Ammon's horn (tissue), 1 donor: ENCODE measurements at places on chromosomes 2 and 18.

- DNase-seq = peak; percentile 82
These were observed 38.5 kb downstream of the KCTD18 start for GRCh38 chr2:200471324-200471848.

DNA sequence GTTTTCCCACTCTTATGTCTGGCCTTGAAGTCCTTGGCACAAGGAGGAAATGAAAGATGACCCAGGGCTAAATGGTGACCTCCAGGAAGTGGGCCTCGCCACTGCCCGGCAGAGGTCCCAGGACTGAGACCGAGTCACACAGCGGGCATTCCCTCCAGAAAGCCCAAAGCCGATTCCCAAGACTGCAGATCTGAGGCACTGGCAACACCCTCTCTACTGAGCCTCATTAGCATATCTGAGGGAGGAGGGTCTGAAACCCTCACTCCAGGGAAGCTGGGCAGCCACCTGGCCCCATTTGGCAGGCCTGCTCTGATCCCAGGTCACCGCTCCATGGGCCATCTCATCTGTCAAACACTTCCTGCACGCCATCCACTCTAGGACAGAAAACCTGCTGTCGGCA is 29.1 kb downstream of the FAM178B start:
- no peak for DNase-seq

GRCh38 chr2:8506746-8507145 is 175.1 kb upstream of the ID2 start:
- DNase-seq = no peak

DNA sequence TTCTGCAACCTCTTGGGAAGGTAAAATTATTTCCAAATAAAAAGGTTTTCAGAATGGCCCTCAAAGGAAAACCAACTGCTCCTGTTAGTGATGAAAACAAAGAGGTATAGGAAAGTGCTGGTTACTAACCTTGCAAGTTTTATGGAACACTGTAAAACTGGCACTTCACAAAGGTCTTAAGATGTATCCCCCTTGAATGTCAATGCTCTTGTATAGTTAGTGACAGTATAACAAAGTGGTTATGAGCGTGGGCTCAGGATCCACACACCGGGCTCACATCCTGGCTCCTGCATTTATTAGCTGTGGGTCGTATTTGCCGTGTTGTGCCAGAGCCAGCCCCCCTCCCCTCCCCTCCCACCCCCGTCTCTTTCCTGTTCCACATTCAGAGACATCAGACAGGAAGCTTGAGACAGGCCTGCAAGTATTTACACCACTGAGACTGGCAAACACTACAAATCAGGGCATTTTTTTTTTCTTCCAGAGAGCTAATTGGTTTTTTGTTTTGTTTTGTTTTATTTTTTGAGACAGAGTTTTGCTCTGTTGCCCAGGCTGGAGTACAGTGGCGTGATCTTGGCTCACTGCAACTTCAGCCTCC is 9.2 kb upstream of the DNPEP start:
- DNase-seq = no peak

DNA sequence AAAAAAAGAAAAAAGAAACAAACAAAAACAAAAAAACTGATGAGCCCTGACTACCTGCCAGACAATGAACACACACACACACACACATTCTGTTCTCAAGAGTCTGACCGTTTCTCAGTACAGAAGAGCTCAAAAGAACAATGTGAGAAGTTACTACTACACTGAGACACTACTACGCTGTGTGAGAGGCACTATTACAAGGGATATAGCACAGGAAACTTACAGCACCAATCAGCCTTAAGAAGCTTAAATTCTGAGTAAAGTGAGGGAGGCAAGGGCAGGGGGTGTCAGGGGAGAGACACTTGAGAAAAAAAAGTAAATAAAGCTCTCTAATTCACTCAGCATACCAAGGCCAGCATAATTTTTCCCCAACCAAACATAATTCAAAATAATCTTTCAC is 32.5 kb downstream of the WDR33 start:
- DNase-seq = no peak

- no peak for DNase-seq
These were observed 668.7 kb downstream of the SLC4A3 start for GRCh38 chr2:220296174-220296573.

- no peak for DNase-seq
These were observed 101.1 kb downstream of the DPP4 start for GRCh38 chr2:161972866-161973265.

GRCh38 chr2:233085839-233086150 is 25.7 kb downstream of the INPP5D start:
- no peak for DNase-seq

DNA sequence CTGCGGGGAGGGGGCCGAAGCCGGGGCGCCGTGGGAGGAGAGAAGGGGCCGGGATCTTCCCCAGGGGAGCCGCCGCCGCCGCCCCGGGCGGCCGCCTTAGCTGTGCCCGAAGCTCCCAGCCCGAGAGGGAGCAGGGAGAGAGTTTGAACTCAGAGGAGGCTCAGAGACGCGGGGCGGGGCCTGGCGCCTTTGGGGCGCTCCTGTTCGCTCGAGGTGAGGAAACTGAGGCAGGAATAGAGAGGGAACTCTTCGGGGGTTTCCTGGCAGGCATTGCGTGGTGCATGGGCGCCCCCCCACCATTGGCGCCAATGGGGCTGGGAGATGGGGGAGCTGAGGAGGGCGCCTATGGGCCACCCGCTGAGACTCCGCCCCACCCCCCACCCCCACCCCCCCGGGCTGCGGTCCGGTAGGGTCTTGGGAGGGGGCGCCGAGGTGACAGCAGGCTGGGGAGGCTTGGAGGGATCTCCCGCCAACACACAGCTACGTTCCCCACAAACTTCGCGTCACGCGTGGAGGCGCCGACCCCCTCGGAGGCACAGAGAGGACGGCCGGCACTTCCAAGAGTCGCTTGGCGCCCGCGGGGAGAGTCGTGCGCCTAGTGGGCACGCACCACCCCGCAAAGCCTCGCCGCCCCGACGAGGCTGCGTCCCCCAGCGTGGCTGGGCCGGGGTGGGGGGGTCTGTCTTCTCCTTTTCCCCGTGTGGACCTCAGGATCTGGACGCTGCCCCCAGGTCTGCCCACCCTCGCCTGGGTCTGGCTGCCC is 680 bp downstream of the CTDSP1 start:
- no peak for DNase-seq

GRCh38 chr2:152490686-152491455 is 155.9 kb downstream of the FMNL2 start:
- peak; percentile 81 for DNase-seq

DNA sequence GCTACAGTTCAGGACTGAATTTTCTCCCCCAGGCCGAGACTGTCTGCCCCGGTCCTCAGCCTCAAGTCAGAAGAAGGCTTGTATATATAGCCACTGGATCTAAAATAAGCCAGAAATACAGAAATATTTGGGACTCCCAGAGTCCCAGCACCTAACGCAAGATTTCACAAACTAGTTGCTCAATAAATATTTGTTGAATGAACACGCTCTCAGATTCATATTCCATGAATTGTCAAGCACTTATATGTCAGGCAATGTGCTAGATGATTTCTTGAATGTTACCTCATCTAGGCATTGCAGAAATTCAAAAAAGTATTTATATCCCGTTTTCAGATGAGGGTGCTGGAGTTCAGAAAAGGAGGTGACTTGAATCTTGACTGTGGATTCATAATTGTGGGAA is 163.7 kb upstream of the KLHL29 start:
- DNase-seq = no peak

DNA sequence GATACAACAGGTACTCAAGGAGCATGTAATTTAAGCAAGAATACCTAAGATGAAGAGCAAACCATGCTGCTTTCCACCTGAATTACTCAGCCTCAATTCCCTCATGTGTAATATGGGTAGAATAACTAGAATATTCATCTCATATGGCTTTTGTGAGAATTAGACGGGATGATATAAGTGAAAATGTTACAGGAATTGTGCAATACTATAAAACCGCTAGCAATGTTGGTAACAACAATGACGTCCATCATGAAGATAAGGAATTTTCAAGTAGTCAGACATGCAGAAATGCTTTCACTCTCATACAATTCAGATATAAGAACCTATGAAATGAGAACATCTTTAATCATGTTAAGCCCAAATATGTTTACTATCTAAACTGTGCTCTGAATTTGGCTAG is 2106.6 kb upstream of the CELF4 start:
- DNase-seq = no peak

- no peak for DNase-seq
These were observed 396.1 kb downstream of the TDRD15 start for GRCh38 chr2:21519821-21520220.

- no peak for DNase-seq
These were observed 1.4 kb downstream of the FIGN start for GRCh38 chr2:163734401-163734800.

DNA sequence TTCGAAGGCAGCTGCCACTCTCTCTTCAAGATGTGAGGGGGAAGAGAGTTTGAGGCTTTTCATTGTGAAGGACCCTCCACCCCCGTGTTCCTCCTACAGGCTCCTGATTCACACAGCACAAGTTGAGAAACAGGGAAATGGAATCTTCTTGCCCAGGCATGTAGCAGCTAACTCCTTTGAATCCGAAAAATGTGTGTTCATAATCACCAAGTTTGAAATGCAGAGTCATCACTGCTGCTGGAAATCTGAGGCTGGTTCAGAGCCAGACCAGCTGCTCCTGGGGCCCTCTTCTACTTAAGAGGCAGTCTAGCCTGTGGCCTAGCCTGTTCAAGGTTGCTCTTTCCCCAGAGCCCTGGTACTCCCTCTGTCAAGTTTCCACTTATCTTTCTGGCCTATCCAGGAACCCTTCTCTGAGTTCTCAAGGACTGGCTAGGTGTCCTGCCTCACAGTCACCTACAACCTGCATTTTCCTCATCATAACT is 166.4 kb downstream of the TMEM247 start:
- no peak for DNase-seq

GRCh38 chr18:11955239-11956029 is 25.9 kb upstream of the IMPA2 start:
- peak; percentile 78 for DNase-seq

DNA sequence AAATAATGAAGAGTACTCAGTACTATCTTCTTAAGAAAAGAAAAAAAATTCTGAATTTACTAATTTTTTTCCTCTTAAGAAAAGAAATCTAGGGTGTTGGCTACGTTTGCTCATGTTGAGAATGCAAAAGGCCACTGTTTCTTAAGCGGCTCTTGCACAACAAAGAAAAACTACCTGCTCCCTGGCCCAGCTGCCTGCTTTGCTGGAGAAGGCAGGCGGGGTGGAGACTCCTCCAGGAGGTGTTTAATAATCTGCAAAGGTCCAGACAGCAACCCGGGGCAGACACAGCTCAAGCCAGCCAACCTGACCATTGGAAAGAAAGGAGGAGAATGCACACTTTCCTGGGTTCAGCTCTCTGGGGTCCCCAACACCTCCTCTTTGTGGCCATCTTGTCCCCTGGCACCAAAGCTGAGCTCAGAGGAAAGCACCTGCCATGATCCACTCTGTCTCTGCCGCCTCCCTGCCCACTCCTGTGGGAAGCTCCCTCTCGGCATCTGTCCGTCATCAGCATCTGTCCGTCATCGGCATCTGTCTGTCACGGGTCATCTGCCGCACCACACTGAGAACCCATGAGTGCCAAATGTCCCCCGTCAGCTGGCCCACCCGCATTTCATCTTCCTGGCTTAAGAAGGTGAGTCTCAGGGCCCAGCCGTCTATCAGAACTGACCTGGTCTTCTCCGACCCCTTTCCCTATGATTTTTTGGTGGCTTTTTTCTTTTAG is 11.9 kb downstream of the ZNF516 start:
- DNase-seq = no peak

DNA sequence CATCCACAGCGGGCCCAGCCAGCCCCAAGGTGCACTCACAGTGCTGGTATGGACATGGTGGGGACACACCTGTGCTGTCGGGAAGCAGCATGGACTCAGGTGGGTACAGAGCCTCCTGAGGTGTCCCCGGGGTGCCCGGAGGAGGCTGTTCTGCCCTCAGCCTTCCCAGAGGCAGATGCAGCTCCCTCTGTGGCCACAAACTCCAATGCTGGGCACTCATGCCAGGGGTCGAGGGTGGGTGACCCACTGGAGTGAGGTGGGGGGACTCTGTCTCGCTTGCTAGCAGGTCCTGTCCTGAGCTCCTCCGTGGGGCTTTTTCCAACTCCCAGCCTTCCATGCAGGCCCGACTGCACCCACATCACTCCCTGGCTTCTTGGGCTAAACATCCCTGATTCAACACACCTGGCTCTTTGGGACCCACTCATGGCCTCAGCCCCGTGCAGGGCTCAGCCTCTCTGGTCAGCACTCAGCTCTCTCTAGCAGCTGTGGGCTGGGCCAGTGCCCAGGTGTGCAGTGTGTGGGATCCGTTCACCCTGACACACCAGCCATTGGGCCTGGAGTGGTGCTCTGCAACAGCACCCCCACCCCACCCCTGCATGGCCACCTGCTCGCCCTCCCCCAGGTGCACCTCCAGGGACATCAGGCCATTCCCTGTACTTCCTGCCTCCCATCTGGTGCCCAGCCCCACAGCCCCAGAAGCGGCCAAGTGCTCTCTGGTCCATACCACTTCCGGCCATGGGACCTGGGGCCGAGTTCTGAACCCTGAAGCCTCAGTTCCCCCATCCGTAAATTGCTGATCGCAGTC is 16.0 kb downstream of the RAMP1 start:
- no peak for DNase-seq
